NT2/D1 (cell line): ENCODE measurements at places on chromosomes 12 and 14.

DNA sequence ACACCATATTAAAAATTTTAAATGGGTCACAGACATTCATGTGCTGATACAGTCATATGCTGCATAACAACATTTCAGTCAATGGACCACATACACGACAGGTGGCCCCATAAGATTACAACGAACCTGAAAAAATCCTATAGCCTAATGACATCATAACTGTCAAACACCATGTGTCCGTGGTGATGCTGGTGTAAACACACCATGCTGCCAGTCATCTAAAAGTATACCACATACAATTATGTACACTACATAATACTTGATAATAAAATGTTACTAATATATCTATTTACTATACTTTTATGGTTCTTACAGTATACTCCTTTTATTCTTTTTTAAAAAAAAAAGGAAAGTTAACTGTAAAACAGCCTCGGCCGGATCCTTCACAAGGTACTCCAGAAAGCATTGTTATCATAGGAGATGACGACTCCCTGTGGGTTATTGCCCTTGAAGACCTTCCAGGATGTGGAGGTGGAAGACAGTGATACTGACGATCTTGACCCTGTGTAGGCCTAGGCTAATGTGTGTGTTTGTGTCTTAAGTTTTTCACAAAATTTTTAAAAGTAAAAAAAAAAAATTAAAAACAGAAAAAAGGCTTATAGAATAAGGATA is 5.0 kb upstream of the TDG start:
- DNase-seq: no peak

DNA sequence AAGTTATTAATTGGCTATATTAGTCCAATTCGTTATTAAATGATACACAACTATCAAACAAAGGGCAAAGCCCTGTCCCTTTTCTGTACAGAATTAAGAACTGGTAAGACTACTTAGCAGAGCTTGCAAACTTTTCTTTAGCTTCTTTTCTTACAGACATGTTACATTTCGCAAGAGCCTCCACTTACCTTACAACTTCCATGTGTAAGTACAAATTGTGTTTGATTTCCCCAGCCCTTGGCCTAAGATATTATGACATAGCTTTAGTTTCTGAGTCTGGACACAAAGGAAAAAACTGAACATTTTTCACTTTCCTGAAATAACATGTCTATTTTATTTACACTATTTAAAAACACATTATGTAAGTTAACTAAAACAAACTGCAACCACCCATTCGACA is 1.7 kb downstream of the ATF7 start:
- DNase-seq: no peak

DNA sequence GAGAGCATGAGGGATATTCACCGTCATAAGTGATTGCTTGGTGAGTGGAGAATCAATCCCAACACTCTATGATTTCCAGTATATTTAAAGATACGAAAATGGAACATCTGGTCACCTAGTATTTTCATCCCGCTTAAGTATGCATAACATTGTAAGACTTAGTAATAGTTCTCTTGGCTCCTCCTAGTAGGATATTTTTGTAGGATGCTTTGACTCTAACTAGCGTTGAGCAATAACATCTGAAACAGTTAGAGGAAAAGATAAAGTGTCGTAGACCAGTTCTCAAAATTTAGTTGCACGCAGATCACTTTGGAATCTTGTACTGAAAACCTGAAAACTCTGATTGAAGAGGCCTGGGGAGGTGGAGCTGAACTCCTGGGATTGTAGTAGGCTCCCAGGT is 7.6 kb downstream of the SAMD4A start:
- no peak for DNase-seq

DNA sequence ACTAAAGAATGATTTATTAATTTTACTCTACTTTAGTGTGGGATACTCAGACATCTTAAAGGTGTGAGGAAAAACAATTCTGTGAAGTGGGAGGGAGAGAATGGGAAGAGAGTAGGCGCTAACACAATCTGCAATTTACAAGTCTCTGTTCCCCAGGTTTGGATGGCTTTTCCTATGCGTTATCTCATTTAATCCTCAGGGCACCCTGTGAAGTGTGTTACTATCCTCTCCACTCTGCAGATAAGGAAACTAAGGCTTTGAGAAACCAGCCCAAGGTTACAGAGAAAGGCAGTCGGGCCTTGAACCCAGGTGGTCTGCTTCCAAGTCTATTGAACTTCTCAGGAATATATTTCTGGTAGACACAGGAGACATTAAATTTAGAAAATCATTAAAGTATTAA is 36.2 kb upstream of the TUBA1C start:
- DNase-seq: no peak

GRCh38 chr12:53872367-53872766 is 66.3 kb upstream of the HOXC13 start:
- no peak for DNase-seq
